Activated CD4-positive, alpha-beta T cell treated with anti-CD3 and anti-CD28 coated beads, Interleukin-2, amount 10 ng/mL, durations not matched to agents 7 days and 5 days (primary cell): ENCODE measurements at places on chromosomes 3 and 15. TPM values are rescaled to one million over a fixed set of nuclear protein-coding genes. Genes with fewer than 3 reads are reported as not detected.

- no peak for DNase-seq
Observed at GRCh38 chr3:134858441-134859035, 63.5 kb downstream of the EPHB1 start.

DNA sequence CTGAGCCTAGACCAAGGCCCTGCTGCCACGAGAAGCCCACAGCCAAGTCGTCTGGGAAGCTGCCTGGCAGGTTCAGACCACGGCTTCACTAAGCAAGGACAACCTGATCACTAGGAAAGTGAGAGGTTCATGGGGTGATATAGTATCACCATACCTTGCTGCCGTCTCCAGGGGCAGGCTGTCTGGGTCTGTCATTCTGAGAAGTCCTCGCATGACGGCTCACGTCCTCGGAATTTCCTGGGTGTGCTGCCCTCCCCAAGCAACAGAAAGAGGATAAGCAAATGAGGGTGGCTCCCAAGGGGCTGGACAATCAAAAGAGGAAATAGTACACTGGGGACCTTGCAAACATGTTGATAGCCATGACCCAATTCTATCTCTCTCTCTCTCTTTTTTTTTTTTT is 207.4 kb upstream of the IGF1R start:
- DNase-seq = no peak

DNA sequence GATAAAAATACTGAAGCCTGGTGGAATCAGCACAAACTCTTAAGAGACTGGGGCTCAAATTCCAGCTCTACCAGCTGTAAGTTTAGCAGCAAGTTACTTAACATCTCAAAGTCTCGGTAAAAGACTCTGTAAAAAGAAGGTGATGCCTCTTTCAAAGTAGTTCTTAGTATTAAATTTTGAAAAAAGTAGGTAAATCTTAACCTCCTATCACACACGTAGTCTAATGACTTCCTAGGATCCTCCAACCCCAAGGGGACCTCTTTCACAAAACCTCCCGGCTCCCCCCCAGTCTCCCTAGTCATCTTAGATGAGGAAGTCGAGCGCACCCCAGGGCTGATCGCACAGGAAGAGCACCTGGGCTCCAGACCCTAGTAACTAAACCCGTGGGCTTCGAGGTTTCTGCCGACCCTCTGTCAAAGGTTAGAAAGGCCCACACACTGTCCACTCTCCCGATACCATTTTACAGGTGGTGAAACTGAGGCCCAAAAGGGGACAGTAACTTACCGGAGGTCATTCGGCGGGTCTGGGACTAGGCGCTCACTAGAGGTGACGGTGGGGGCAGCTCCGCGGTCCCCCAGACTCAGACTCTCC is 427 bp downstream of the MBD4 start:
- DNase-seq = peak; percentile 54

DNA sequence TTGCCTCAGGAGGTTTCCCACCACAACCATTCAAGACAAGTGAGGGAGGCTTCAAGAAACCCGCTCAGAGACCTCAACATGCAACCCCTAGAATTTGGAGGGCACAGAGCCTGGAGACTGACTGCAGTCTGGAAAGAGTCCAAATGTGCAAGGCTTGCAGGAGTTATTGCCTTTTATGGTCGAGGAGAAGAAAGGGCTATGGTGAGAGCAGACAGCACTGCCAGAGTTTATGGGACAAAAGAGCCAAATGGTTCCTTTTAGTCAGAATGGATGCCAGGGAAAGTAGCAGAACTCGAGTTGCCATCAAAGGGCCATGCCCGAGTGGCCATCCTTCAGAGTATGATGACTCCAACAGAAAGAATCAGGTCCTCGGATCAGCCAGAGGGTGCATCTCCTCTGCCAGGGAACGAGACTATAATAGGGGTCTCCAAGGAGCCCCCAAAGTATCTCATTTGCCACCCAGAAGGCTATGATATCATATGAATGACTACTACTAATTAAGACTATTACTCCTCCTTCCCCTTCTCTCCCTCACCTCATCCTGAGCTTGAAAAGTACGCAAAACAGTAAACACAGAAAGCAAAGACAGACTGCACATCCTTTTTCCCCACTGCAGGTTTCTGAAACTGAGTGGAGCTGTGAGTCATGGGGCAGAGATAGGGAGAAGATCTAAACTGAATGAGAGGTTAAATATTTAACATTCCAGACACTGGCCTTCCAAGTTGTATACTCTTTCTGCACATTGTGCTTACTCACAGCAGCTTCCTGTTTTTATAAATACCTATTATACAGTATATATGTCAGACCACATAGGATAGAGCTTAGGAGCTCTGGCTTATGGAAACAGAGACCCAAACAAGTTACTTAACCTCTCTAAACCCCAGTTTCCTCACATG is 33.9 kb upstream of the TMCO5A start:
- no peak for DNase-seq

GRCh38 chr15:76802411-76802810 is 102.7 kb downstream of the SCAPER start:
- DNase-seq = no peak

GRCh38 chr15:36334059-36334458 is 245.4 kb upstream of the CDIN1 start:
- no peak for DNase-seq

DNA sequence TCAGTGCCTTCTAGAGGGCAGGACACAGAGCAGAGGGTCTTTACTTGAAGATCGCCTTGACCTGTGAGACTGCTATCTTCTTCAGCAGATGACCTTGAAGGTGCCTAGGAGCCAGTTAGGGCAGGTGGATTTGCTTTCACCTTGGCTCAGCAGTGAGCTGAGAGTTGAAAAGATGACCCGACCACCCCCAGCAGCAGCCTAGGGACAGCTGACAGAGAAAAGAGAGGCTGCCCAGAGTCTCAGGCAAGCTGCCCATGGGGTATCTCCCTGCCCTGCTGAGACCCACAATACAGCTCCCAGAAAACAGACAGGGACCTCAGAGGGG is 453 bp upstream of the LTF start:
- no peak for DNase-seq

DNA sequence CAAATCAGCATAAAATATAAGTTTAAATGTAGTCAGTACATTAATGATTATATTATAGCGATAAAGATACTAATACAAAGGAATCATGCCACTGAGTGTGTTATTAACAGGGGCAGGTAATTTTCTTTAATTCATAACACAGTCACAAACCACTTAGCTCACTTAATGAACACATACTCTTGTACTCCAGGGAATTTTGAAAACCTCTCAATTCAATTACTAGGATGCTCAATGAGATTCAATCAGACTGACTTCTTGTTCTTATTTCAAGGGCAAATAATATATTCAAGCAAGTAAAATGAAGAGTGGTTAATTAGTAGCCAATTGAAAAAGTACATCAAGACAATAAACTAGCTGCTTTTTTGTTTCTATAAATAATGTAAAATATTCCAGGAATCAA is 5.8 kb upstream of the SUCNR1 start:
- DNase-seq = no peak

GRCh38 chr3:104879919-104880318 is 486.8 kb upstream of the ALCAM start:
- no peak for DNase-seq

DNA sequence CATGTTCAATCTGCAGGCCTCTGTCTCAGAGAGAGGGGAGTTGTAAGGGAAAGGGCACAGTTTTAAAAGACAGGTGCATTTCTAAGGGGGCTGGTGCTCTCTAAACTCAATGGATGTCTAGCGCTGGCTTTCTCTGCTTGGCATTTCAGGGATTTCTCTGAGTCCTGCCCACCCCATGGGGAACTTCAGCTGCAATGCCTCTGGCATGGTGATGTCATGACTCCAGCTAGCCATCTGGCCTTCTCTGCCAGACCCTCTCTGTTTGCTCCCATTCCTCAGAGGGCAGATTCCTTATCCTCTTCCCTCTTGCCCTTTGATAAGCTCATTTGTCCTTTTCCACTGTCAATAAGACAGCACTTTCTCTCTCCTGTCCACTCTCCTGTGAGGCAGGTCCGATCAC is 40.8 kb downstream of the RPLP1 start:
- DNase-seq = no peak

- no peak for DNase-seq
Observed at GRCh38 chr3:173403376-173403775, 5.8 kb downstream of the NLGN1 start.

GRCh38 chr3:29240248-29240647 is 40.6 kb upstream of the RBMS3 start:
- no peak for DNase-seq

- DNase-seq = no peak
Observed at GRCh38 chr3:37902674-37903073, 41.0 kb downstream of the CTDSPL start.

GRCh38 chr3:50365080-50365841 is 5.9 kb upstream of the TMEM115 start:
- DNase-seq = peak; percentile 97

DNA sequence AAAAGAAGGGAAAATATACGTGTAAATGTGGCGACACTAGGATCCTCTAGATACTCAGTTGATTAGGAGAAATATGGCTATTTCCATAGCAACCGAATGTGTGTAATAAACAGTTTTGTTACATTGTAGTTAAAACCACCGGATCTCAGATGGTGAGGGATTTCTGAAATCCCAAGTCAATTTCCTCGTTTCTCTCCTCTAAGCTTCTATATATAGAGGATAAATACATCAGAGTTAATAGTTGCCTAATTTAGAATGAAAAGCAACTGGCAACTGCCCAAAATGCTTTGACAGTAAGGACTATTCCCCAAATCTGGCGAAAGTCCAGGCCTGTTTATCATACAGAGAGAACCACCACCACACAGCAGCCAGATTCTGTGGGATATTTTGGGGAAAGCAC is 112.6 kb downstream of the GABRB3 start:
- no peak for DNase-seq

DNA sequence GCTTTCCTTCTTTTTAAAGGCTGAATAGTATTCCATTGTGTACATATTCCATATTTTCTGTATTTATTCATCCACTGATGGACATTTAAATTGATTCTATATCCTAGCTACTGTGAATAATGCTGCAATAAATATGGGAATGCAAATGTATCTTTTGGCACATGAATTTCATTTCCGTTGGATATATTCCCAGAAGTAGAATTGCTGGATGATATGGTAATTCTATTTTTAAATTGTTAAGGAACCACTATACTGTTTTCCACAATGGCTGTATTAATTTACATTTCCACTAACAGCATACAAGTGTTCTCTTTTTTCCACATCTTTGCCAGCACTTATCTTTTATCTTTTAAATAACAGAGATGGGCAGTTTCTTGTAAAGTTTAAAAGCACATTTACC is 302.7 kb downstream of the CTNNB1 start:
- DNase-seq = no peak

- no peak for DNase-seq
Observed at GRCh38 chr15:90901175-90902039, 1.7 kb upstream of the MAN2A2 start.

- DNase-seq = no peak
Observed at GRCh38 chr3:143016321-143016972, 15.1 kb downstream of the U2SURP start.

DNA sequence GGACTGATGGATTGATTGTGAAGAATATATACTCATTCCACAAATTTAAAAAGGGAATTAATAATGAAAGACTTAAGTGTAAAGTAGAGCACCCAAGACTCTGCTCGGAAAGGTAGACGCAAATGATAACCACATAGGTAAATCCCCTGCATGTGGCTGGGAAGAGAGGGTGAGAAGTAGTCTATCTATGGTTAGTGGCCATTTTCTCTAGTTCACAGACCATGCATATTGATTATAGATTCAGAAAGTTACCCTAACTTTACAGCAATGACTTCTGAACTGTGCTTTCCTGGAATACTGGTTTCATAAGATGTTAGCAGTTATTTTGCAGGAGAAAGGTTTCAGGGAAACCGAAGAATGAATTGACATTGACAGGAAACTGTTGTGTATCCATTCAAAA is 51.7 kb downstream of the CASR start:
- DNase-seq = no peak

DNA sequence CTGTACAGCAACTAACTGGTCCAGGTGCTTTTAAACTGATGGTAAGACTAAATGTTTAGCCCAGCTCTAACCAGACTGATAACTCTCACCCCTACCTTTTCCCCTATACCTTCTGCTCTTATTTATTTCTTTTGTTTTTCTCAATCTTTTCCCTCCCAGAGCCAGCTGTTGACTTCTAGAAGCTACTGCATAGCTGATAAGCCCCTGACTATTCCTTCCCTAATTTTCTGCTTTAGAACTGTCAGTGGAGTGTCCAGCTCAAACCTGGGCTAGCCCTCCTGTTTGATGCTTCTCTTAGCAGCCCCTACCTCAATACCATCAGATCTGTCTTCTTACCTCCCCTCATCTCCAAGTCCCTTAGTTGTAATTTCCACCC is 20.6 kb downstream of the SLC35G2 start:
- no peak for DNase-seq

DNA sequence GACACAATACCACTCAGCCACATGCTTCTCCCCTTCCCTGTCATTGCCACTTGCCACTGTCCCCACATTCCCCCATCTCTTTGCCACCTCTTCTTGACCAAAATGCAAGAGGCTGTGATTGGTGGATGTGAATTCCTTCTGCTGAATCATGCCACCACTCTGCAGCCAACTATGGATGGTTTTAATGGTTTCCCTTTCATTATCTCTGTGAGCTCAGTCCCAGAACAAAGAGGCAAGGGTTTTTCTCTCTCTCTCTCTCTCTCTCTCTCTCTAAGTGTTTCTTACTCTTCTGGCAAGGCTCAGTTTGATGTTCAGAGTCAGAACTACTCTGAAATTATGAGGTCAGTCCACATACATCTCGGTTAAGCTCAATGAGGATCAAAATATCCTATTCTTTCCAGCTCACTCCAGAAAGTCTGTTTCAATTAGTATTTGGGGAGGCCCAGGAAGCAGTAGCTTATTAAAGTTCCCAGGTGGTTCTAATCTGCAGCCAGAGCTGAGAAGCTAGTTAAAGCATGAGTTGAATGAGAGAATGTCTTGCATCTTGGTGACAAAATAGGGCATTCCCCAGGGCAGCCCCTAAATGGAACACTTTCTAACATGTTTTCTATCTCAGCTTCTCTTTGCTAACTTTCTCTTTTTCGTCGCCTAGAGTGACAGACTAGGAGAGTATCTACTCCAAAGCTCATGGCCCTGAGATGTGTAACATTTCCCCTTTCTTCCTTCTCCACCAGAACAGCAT is 8.5 kb upstream of the ILDR1 start:
- DNase-seq = peak; percentile 39

DNA sequence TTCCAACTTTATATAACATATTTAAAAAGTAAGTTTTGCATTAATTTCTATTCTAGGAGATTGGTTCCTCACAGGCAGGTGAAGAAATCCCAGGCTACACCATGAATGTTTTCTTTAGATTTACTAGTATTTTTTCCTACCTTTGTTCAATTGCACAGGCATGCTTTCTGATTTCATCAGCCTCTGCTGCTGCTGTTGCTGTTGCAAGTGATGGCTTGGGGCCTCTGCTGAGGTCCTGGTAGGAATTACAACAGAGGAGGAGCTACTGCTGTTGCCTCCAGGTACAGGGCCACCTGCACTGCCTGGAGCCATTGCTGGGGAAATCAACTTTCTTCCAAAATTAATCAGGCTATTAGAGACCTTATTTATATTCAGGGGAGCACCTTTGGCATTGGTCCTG is 353.3 kb downstream of the PLCL2 start:
- DNase-seq = no peak

MELTF gene
- 4.8 TPM for total RNA-seq

CEP19 gene
- total RNA-seq = 5.3 TPM

THSD4 gene
- not detected for total RNA-seq

GABRR3 gene
- not detected for total RNA-seq

FILIP1L gene
- total RNA-seq = 0.25 TPM

TMC3 gene
- not detected for total RNA-seq

SETD5 gene
- total RNA-seq = 129 TPM

MOBP gene
- not detected for total RNA-seq

CLEC3B gene
- total RNA-seq = 0.37 TPM

GABPB1 gene
- 34.9 TPM for total RNA-seq

TF gene
- total RNA-seq = 0.45 TPM

C3orf85 gene
- total RNA-seq = not detected

ATP2B2 gene
- total RNA-seq = not detected

DNAH12 gene
- total RNA-seq = 0.06 TPM

RBP2 gene
- not detected for total RNA-seq
